Activated naive CD4-positive, alpha-beta T cell treated with anti-CD3 and anti-CD28 coated beads for 36 hours (primary cell): ENCODE measurements at places on chromosomes 7 and 10.

DNA sequence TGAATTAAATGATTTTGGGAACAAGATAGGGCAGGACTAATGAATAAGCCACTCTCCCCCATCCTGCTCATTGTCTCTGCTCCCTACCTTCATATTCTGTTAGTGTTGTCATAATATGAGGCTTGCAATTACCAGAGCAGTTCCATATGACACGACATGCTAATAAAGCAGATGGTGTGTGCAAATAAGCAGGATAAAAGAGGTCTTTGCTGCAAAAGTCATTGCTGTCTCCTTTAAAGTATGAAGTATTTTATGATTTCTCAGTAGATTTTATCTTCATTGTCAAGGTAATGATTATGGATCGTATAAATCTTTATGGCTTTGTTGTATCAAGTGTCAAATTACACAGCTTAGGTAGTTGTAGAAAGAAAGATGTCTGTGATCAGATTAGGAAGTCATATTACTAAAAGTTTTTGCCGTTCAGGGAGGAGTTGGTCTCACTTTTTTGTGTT is 114.8 kb downstream of the SDK1 start:
- no peak for DNase-seq

DNA sequence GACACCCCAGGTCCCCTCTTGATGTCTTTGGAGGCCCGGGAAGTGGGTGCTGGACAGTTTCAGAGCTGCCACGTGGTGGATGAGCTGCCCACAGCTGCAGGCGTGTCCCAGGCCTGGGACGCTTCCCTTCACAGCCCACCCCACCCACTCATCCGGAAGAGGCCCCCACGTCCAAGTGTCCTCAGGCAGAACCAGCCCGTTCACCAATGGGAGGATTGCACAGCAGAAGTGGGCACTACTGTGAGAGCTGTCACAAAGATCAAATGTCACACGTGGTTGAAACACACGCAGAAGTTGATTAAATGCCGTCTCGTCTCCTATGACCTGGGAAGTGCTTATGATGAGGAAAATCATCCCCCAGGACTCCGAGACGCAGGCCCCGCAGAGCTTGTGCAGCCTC is 52.9 kb downstream of the STK32C start:
- DNase-seq: no peak

- no peak for DNase-seq
Observed at GRCh38 chr7:133641436-133641835, 388.6 kb downstream of the EXOC4 start.

GRCh38 chr7:84194484-84195271 is at the start of gene SEMA3A:
Gene SEMA3A (minus strand): TSS chr7:84194789. CDS start chr7:84194586, 203 bp downstream.
- peak; percentile 56 for DNase-seq

DNA sequence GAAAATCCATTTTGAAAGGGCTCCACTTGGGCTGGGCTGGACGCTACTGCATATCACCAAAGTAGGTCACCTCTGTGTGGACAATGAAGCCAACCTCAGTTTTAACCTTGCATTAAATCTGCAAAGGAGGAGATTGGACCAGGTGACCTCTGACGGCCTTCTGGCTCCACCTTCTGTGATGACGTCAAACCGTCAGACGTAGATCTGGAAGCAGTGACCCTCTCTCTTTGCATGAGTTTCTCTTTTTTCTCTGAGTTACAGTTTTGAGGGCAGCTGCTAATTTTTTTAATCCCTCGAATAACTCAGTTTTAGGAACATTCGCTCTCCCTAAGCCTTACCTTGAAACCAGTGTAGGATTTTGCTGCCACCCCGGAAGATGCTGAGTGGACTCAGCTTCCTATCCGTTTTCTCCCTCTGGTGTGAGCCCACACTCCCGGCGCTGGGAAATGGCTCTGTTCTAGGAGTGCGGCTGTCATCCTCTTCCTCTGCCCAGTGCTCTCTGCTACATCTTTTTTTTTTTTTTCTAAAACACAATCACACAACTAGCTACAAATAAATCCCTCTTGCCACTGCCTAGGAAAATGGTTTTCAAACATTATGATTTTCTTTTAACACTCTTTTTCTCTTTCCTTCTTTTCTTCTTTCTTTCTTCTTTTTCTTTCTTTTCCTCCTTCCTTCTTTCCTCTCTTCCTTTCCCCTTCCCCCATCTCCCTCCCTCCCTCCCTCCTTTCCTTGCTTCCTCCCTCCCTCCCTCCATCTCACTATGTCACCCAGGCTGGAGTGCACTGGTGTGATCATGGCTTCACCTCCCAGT is 27.7 kb upstream of the NMT2 start:
- peak; percentile 49 for DNase-seq

GRCh38 chr10:14562218-14563075 is 212.2 kb downstream of the FAM107B start:
- DNase-seq: no peak

DNA sequence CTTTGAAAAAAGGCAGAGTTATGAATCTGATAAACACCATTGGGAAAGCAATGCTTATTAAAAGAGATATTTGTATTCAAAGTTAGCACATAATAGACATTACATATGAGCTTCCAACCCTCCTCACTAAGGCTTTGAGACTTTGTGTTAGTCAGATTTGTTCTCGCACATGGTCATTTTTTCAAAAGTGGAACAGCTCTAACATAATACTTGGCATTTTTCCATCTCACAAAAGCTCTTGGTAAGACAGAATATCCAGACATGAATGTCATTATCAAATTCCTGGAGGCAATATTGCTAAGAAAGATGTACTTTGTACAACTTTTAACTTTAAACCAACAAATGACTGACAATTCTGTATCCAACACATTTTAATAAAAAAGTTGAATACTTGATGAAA is 292.4 kb upstream of the SMIM30 start:
- DNase-seq: no peak

- DNase-seq: peak; percentile 12
Observed at GRCh38 chr10:78944723-78945312, 123.9 kb upstream of the ZMIZ1 start.

- no peak for DNase-seq
Observed at GRCh38 chr7:130292682-130293257, at the start of gene CPA4. Gene CPA4 (plus strand): TSS chr7:130293161. CDS start chr7:130293181, 20 bp downstream.

DNA sequence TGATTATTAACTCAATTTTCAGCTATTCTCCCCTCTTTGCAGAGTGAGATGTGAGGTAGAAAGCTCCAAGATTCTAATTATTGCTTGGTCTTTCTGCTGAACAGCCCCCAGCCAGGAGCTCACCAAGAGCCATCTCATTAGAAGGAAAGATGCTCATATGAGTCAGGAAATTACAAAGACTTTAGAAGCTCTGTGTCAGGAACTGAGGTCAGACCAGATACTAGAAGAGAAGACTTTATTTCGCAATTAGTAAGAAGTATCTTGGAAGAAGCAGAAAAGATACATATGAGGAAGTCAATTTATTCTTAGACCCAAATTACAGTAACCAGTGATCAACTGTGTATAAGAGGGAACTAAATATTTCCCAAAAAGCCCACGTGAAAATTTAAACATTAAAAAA is 626.9 kb downstream of the ZWINT start:
- no peak for DNase-seq

- DNase-seq: no peak
Observed at GRCh38 chr7:38748056-38748610, 117.0 kb upstream of the AMPH start.

- DNase-seq: no peak
Observed at GRCh38 chr10:110263164-110263563, 41.6 kb downstream of the SMNDC1 start.
